NCI-H460 (cell line): ENCODE measurements at places on chromosomes 3 and 15.

GRCh38 chr15:65395567-65396202 lies 17.9 kb upstream of the IGDCC3 start:
- DNase-seq: no peak

DNA sequence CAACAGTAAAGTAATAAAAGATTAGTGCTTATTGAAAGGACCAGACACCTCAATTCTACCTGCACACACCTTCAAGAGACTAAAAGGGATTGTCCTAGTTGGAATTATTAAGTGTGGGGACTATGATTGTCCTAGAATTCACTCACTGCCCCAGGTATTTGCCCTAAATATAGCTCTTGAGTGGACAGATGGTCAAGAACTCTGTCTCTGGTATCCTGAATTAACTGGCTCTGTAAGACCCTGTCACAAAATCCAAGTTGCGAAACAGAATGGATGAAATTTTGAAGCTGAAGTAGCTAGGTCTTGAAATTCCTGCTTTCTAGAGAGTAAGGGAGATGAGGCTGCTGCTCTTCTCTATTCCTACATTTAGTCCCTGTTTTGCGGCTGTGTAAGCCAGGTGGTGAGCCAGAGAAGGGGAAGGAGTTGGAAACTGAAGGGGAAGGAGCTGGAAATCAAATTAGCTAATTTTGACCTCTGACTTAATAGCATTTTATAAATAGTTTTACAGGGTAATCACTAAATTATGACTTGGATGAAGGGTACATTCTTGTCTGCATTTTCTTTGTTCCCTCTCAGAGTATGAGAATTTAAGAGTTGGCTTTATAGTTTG lies 34.5 kb downstream of the KBTBD12 start:
- DNase-seq: no peak

- DNase-seq: no peak
Measured at GRCh38 chr15:49923671-49924070, 195.4 kb downstream of the ATP8B4 start.

DNA sequence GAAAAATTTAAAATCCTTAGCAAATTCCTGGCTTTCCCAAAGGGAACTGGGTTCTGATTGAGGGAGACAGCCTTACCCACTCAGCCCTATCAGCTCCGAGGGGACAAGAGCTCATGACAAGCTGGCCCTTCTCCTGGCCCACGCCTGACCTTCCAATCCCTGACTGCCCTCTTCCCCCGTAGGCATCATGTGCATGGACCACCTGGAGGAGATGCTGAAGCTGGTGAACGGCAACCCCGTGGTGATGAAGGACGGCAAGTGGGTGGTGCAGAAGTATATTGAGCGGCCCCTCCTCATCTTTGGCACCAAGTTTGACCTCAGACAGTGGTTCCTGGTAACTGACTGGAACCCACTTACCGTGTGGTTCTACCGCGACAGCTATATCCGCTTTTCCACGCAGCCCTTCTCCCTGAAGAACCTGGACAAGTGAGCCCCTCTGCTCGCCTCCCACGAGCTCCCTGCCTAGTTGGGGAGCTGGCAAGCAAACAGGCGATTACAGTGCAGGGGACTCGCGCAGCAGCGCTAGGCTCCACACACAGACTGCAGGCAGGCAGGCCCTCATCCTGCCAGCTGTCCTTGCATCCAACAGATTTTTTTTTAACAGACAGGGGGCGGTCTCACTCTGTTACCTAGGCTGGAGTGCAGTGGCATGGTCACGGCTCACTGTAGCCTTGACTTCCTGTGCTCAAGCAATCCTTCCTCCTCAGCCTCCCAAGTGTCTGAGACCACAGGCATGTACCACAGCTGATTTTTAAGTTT lies 16.8 kb downstream of the RPUSD3 start:
- no peak for DNase-seq

- DNase-seq: no peak
Measured at GRCh38 chr3:189838291-189838690, 207.1 kb downstream of the TP63 start.

GRCh38 chr3:11150256-11150655 lies 4.0 kb upstream of the HRH1 start:
- DNase-seq: no peak

DNA sequence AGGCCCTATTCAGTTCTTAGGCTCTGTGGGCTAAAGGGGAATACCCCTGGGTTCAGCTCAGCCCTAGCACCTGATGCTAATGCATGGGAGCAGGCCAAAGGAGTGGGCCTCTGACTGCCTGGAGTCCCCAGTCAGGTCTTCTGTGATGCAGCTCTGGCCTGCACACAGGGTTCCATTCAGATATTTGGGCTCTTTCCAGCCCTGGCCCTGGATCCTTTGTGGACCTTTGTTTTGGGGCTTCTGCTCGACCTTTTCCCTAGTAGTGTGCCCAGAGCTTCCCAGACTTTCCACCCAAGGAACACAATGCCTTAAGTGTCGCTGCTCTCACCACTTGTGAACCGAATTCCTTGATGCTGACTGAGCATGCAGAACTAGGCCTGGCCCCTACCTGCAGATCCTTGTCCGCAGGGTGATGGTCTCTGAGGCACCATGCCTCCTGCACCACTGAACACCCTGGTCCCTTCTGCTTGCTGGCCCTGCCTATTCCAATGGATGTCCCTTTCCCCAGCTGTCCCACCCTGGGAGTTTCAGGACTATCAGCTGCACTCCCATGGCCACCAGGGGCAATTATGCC lies 5.1 kb downstream of the SEC13 start:
- DNase-seq: no peak

DNA sequence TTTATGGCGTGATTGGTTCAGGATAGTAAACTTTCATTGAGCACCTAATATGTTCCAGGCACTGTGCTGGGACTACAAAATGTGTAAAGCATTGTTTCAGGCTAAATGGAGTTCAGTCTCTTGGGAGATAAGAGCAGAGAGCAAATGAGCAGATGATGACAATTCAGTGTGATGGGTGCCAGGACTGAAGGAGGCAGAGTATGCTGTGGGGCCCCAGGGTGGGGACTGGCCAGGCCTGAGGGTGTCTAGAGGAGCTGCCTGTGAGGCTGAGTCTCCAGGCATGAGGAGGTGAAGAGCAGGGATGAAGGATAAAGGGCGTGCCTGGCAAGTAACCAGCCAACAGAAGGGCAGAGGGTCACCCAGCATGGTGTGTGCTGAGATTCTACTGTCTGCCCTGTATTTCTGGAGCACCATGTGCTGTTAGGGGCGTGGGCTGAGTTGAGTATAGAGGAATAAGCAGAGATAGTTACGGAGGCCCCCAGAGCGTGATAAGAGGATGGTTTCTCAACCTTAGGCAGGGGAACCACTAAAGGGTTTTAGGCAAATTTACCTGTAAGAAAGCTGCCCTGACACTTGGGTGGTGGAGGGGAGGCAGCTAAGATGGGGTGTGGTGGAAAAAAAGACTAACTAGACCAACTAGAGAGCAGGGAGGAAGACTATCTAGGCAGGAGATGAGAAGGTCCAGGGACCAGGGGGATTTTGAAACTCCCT lies 38.5 kb downstream of the EPHB1 start:
- DNase-seq: no peak

DNA sequence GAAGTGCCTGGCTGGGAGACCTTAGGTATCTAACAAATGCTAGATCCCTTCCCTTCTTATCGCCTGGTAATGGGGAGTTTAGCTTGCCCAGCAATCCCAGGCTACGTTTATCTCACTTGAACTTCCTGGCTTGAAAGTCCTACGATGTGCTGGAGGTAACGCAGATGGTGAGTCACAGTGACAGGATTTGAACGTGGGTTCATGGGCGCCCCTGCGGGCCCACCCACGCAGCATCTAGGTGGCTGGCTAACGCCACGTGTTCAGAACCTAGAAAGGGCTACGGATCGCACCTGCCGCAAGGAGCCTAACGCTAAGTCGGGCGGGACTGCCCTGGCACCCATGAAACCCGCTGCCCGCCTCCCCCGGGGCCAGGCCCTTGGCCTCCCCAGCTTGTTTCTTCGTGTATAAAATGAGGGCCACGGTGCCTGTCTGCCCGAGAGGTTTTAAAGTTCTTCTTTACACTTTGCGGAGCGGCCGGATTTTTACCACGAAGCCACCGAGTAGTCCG lies 600 bp upstream of the USP3 start:
- peak; percentile 72 for DNase-seq

GRCh38 chr3:9110316-9110715 lies 139.1 kb downstream of the SRGAP3 start:
- DNase-seq: no peak

- DNase-seq: peak; percentile 11
Measured at GRCh38 chr3:25904206-25904605, 114.3 kb downstream of the OXSM start.

DNA sequence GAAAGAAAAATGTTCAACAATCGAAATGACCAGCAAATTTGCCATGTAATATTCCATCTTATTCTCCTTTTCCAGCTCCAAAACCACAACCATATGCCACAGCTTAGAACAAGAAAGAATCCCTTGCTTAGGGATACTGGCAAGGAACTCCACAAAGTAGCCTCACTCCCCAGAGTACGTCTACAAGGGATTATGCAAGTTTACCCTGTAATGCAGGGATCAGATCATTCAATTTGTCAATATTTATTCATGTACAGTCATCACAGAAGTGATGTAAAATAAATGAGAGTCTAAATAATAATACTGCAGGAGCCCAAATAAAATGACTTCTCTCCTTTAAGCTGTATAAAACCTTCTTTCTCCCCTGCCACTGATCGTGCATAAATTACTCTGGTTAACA lies 23.5 kb upstream of the MYO1E start:
- DNase-seq: no peak

DNA sequence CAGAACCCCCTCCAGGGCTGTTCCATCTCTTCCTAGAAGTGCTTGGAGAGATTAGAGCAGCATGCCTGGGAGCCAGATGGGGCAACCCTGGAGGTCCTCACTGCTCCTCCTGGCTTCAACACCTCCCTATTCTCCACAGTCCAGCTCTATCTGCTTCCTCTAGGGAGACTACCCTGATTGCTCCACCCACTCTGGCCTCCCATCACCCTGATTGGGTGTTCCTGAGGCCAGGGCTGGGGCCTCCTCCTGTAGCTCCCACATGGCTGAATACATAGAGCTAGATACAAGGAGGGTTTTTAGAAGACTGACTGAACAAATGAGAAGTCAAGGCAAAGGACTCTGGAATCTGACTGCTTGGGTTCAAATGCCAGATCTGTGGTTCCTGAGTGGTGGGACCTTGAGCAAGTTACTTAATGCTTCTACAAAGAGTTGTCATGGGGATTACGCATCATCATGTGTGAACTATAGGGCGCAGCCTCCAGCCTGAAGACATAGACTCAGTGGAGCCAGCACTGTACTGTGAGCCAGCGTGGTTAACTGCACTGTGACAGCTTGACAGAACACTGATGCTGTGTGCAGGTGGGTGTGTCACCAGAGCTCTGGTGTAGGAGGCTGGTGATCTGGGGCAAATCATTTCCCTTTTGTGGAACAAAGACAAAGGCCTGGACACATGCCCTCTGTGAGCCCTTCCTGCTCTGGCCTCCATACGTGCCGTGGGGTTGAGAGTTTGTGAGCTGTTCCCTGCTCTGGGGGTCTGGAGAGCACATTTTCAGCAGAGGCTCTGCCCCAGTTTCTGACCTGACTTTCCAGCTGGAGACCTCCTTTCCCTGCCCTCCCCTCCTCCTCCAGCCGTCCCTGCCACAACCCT lies 74.8 kb downstream of the SCN5A start:
- DNase-seq: no peak

GRCh38 chr3:65148687-65149086 lies 460.9 kb upstream of the ADAMTS9 start:
- DNase-seq: no peak

DNA sequence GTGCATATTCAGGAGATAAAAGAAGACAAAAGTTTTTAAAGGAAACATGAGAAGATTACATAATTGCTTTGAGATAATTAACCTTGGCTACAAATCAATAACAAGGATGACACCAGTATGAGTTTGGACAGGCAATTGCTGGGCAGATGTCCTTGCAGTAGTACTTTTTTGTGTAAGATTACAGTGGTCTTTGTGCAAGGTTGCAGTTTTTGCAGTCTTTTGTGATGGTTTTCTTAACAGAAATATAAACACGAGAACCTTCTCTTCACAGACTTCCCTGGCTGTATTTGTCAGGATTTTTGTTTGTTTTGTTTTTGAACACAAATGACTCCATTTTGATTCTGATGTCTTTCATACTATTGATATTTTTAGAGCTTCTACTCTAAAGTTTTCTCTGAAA lies 128.3 kb upstream of the ALCAM start:
- DNase-seq: no peak

GRCh38 chr3:174215456-174215855 lies 643.7 kb upstream of the NAALADL2 start:
- no peak for DNase-seq

- no peak for DNase-seq
Measured at GRCh38 chr3:26280517-26280916, 342.1 kb upstream of the LRRC3B start.

DNA sequence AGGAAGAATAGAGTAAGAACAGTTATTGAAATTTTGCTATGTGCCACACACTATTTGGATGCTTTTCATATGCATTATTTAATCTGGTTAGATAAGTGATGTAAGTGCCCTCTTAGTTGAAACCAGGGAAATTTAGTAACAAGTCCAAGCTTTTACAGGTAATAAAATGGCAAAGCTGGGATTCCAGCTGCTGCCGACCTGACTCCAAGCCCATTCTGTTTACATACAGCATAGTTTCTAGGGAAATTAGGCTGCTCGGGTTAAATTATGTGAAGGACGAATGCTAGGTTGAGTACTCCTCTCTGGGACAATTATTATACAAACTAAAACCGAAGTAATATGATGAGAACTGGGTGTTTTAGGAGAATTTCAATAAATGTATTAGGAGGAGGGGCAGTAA lies 38.7 kb upstream of the FAH start:
- no peak for DNase-seq

- DNase-seq: no peak
Measured at GRCh38 chr3:140186421-140186920, 251.5 kb downstream of the CLSTN2 start.

GRCh38 chr3:155859859-155860258 lies 5.6 kb upstream of the SLC33A1 start:
- no peak for DNase-seq

- no peak for DNase-seq
Measured at GRCh38 chr3:6965881-6966280, 105.0 kb downstream of the GRM7 start.

GRCh38 chr3:66661628-66662027 lies 160.8 kb upstream of the LRIG1 start:
- DNase-seq: no peak

GRCh38 chr15:38128341-38128781 lies 124.3 kb upstream of the SPRED1 start:
- no peak for DNase-seq

DNA sequence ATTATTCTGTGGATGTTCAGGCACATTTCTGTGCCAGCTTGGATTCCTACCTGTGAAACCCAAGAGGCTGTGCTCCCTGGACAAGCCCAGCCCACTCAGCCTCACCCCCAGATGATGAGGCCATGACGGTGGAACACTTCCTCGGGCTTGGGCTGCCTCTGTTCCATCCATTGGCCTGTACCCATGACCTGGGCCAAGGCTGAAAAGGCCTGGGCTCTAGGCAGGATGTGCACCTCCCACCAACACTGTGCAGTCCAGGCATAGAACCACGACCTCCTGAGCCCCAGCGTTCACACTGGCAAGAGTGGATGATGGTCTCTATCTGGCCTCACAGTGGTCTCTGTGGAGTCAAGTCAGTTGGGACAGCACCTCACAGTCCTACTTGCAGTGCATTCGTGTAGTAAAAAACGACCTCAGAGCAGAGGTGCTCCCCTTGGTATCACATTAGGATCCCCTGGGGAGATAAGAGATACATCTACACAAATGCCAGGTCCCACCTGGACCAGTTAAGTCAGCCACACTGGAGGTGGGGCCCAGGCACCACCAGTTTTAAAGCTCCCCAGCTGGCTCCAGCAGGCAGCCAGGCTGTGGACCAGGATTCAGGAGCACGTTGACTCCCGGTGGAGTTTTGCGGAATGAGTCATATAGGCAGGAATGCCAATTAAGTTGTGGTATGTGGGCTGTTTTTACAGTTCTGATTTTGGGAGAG lies 39.0 kb upstream of the IGF1R start:
- DNase-seq: no peak
